ENCODE measurements at places on chromosomes 4 and X.

- H3K4me1 ChIP-seq = no peaks in the 10 kb centered on the region
- H3K36me3 ChIP-seq = no peaks in the 10 kb centered on the region
- DNase-seq = no peak
- H3K4me3 ChIP-seq = no peak overlapping the region
- H3K27me3 ChIP-seq = no peaks in the 10 kb centered on the region
Observed at GRCh38 chr4:137394018-137394417, 138.3 kb downstream of the PCDH18 start.

- H3K36me3 ChIP-seq = no peaks in the 10 kb centered on the region
- H3K4me3 ChIP-seq = no peak overlapping the region
- peaks cover 10% of the 10 kb centered on the region for H3K27me3 ChIP-seq
Observed at GRCh38 chr4:147581606-147582350, 35.4 kb upstream of the TMEM184C start.

DNA sequence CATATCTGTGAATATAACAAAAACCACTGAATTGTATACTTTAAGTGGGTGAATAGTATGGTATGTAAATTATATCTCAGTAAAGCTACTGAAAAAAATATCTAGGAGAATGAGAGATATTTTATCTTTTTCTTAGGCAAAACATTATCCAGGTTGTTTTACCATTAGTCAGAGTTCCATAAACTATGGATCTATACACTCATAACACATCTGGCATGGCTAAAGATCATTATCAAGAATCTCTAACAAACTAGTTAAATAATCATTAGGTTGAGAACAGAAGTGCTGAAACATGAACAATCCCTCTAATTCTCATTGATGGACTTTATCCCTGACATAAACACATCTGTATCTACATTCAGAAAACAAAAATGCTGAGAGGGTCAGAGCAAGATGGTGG lies 15.6 kb downstream of the MED14 start:
- peaks cover 11% of the 10 kb centered on the region for H3K27me3 ChIP-seq
- H3K36me3 ChIP-seq = peaks cover 80% of the 10 kb centered on the region

DNA sequence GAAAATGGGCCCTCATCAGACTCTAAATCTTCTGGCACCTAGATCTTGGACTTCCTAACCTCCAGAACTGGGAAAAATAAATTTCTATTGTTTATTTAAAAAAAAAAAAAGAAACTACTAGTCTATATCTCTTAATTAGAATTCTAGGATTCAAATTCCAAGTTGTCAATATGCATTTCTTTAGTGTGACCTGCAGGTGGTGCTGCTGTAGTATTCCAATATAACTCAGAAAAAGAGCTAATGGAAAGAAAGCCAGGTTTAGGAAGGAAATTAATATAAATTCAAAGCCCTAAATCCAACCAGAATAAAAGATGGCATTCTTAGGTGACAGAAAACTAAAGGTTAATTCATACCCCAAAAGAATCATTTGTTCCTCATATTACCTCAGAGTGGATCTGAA lies 80.0 kb upstream of the NALF2 start:
- no peaks in the 10 kb centered on the region for H3K36me3 ChIP-seq
- no peaks in the 10 kb centered on the region for H3K4me1 ChIP-seq
- no peak overlapping the region for H3K4me3 ChIP-seq
- DNase-seq = no peak
- H3K27ac ChIP-seq = no peak overlapping the region
- peaks cover 51% of the 10 kb centered on the region for H3K27me3 ChIP-seq

GRCh38 chr4:87029356-87029755 lies 94.5 kb downstream of the AFF1 start:
- H3K4me3 ChIP-seq = no peak overlapping the region
- H3K36me3 ChIP-seq = peaks cover 14% of the 10 kb centered on the region

GRCh38 chr4:153259661-153260060 lies 55.4 kb downstream of the TRIM2 start:
- no peak for DNase-seq
- no peak overlapping the region for H3K27ac ChIP-seq
- H3K27me3 ChIP-seq = peaks cover 10% of the 10 kb centered on the region

DNA sequence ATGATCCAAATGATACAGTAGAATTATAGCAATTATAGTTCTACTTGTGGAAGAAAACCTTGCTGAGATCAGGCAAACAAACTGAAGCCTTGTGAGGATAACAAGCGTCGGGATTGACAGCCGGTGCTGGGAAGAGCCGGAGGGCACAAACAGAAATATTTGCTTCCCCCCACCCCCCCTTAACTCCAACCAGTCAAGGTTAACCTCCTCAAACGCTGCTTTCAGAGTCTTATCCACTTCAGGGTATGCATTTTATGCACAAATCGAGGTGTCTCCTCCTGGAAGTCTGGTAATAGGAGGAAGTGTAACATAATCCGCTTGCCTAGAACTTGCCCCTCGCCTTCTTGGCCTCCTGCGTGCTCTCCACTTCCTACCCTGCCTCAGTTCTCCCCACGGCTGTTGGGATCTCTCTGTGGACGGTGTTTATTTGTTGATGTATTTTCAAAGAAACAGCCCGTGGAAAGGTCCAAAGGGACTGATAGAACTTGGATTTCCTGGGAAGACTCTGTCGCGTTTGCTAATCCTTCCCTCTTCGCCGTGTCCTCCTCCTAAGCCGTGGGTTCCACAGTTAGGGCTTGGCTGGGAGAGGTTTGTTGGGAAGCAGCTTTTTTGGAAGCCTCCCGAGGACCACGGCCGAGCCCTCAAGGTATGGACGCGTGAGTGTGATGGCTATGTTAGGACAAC lies 4.1 kb upstream of the ARX start:
- H3K36me3 ChIP-seq = no peaks in the 10 kb centered on the region
- no peak overlapping the region for H3K27ac ChIP-seq
- no peak overlapping the region for H3K4me3 ChIP-seq
- no peak for DNase-seq

DNA sequence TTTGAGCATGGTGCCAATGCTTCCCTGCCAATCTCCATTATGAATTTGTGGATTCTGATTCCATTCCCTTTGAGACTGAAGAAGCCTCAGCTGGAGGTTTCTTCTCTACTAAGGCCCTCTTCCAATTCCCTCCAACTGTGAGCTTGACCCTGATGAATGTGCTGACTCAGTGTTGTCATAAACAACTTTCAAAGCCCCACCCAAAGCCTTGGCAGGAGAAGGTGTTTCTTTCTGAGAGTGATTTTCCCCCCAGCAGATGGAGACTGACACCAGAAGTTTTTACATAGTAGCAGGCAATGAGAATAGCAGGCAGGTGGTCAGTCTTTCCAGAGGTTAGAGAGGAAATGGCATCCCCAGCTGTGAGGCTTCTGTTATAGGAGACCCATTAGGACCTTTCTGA lies 53.1 kb downstream of the OCRL start:
- no peak overlapping the region for H3K27ac ChIP-seq
- peaks cover 13% of the 10 kb centered on the region for H3K27me3 ChIP-seq
- no peaks in the 10 kb centered on the region for H3K4me1 ChIP-seq
- no peak overlapping the region for H3K4me3 ChIP-seq

DNA sequence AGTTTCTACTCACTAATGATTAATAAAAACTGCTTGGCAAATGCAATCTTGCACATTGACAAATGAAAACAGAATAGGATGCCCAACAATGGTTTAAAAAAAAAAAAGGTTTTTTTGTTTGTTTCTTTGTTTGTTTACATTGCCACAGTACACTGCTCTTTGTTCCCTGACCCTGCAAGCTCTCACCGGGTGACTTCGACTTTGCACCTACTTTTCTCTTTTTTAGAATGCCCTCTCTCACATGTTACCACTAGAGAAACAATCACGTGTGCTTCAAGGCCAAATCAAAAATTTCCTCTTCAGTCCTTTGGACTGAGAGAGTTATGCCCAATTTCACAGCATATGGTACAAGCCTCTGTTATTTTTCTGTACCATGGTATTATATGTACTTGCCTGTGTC lies 101.5 kb downstream of the DMD start:
- H3K27ac ChIP-seq = no peak overlapping the region
- H3K4me1 ChIP-seq = no peaks in the 10 kb centered on the region
- H3K27me3 ChIP-seq = peaks cover 10% of the 10 kb centered on the region
- H3K4me3 ChIP-seq = no peak overlapping the region
- H3K36me3 ChIP-seq = no peaks in the 10 kb centered on the region

- H3K27ac ChIP-seq = no peak overlapping the region
- H3K36me3 ChIP-seq = no peaks in the 10 kb centered on the region
- H3K4me1 ChIP-seq = no peaks in the 10 kb centered on the region
- H3K27me3 ChIP-seq = no peaks in the 10 kb centered on the region
- no peak overlapping the region for H3K4me3 ChIP-seq
Observed at GRCh38 chr4:95672811-95673210, 124.0 kb upstream of the UNC5C start.

DNA sequence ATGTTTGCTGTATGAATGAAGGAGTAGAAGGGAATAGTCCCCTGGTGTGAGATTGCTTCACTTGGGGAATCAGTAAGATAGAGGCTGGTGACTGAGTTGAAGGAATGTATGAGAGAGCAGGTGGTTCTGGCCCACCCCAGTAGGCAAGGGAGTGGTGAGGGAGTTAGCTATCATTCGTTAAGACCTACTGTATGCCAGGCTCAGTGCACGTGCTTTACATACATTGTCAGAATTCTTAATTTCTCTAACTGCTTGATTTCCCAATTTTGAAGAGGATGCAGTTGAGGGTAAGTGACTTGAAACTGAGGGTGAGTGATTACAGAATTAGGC lies 700 bp downstream of the VMA21 start:
- peaks cover 3% of the 10 kb centered on the region for H3K27me3 ChIP-seq
- peaks cover 47% of the 10 kb centered on the region for H3K36me3 ChIP-seq
- DNase-seq = no peak

GRCh38 chr4:109026588-109026987 lies 263.7 kb upstream of the ETNPPL start:
- H3K36me3 ChIP-seq = no peaks in the 10 kb centered on the region
- H3K4me3 ChIP-seq = no peak overlapping the region
- H3K4me1 ChIP-seq = no peaks in the 10 kb centered on the region
- no peaks in the 10 kb centered on the region for H3K27me3 ChIP-seq

DNA sequence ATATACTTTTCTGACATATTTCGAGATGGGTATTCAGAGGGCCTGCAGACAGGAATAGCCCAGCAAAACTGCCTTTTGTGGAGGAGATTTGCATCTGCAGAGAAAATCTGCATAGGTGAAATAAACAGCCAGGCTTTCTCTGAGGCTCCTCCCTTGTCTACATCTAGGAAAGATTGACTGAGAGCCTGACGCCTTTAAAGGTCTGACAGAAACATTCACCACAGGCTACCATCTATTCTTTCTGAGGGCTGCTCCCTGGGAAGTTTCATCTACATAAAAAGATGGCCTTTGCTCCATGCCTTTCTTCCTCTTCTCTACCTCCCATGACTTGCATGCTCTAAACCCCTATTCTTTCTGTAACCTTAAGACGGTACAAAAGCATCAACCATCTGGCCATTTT lies 55.0 kb upstream of the AP1S2 start:
- peaks cover 58% of the 10 kb centered on the region for H3K27me3 ChIP-seq
- H3K36me3 ChIP-seq = no peaks in the 10 kb centered on the region
- no peak overlapping the region for H3K27ac ChIP-seq
- H3K4me1 ChIP-seq = peaks cover 2% of the 10 kb centered on the region
- no peak for DNase-seq
- no peak overlapping the region for H3K4me3 ChIP-seq

DNA sequence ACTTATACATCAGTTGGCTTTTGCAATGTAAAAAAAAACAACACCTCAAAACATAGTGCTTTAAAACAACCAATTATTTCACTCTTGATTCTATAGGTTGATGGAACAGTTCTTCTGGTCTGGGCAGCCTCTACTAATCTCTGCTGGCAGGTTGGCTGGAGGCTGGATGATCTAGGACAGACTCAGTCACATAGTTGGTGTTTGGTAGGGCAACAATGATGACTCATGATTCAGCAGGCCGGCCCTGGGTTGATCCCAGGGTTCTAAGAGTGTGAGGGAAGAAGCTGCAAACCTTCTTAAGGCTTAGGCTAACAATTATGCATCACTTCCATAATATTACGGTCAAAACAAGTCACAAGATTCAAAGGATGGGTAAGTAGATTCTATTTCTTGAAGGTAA lies 558.2 kb downstream of the ZNF674 start:
- H3K4me1 ChIP-seq = no peaks in the 10 kb centered on the region
- H3K4me3 ChIP-seq = no peak overlapping the region

DNA sequence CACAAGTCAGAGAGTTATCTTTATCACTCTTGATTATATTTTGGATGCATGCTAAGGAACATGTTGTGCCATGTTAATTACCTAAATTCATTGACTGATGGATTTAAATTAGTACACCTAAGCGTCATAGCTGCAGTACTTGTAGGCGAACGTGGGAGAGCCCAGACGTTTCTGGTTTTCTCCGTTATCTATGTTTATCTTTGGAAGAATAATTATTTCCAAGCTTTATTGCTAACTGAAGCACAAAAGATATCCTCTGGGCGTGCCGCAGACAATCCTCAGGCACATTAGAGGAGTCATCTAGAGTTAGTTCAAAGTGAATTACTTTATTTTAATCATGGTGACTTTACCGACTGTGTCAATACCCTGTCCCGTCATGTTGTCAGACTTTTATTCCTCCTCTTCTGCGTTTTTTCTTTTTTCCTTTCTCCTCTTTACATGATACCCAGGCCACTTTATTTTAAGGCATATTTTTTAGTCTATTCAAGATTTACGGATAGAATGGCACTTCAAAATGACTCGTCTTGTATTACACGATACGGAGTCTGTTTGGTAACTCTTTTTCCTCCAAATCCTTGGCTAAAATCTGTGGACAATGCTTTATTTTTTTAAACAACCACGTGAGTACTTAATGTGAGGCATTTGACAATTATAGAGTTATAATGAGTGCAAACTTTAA lies 632.0 kb upstream of the TENM3 start:
- no peaks in the 10 kb centered on the region for H3K36me3 ChIP-seq

DNA sequence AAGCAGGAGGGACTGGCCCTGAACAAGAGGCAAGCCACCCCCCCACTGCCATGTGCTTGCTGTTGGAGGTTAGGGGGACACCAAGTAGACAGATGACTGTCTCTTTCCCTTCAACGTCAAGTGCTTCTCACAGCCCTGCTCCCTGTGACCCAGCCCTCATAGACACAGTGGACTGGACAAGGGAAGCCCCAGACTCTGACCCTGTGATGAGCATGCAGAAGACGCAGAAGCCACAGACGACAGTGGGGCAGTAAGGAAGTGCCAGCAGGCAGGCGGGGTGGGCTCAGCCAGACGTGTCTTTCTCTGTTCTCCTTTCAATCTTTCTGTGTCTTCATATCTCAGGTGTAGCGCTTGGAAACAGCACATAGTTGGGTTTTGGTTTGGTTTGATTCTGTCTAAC lies 2.4 kb upstream of the L1CAM start:
- no peak overlapping the region for H3K27ac ChIP-seq
- H3K27me3 ChIP-seq = peaks cover 75% of the 10 kb centered on the region
- H3K36me3 ChIP-seq = no peaks in the 10 kb centered on the region
- H3K4me1 ChIP-seq = peaks cover 4% of the 10 kb centered on the region
- DNase-seq = no peak
